ENCODE measurements at places on chromosomes 2 and 18.

DNA sequence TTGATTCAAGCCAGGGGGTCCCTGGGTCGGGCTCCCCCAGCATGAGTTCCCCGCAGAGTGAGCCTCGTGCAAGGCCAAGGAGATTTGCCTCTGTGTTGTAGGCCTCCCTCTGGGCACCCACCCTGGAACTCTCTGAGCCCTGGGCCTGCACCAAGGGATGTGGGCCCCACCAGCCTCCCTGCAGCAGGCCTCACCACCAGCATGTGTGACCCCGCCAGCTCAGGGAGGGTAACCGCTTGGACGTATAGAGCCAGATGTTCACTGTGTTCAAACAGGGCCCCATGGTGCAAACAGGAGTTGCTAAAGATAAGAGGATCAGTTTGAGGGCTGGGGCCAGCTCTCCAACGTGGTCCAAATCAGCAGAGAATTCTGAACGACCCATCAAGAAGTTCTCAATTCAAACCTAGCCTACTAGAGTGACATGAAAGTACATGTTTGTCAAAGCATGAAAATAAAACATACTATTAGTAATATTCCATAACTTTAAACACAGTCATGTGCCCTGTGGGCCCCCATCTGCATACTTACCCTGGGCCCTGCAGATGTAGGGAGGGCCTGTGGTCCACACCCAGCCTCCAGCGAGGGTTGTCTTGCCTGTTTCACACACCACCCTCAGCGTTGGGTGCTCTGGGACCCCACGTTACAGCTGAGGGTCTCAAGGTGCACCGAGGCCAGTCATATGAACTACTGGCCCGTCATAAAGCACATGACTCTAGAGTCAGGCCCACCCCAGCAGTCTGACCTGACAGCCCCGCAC, 5.5 kb upstream of the TUBB6 start:
- no peak for DNase-seq

- no peak for DNase-seq
These were observed 1.5 kb downstream of the IL36B start for GRCh38 chr2:113050921-113051895.

- DNase-seq = peak; percentile 82
These were observed 89.7 kb downstream of the LRP1B start for GRCh38 chr2:142041105-142041504.

DNA sequence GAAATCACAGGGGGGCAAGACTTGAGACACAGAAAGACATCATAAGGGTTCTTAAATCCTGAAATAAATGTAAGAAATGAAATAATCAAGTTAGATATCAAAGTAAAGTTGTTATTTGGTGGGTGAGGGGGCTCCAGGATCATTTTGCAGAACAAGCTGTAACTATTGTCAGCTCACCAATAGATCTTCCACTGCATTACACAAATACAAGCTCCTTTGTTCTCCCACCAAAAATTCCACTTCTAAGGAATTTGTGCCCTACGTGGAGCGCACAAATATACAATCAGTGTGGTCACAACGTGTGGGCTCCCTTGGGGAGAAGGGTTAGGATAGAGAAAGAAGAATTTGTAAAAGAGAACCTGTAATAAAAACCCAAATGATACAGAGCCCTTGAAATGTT, 19.2 kb upstream of the GALNT5 start:
- DNase-seq = peak; percentile 31

GRCh38 chr2:85933753-85934594, 45.2 kb upstream of the ST3GAL5 start:
- DNase-seq = peak; percentile 98

- peak; percentile 47 for DNase-seq
These were observed 29.6 kb upstream of the SLC30A6 start for GRCh38 chr2:32136097-32136496.

DNA sequence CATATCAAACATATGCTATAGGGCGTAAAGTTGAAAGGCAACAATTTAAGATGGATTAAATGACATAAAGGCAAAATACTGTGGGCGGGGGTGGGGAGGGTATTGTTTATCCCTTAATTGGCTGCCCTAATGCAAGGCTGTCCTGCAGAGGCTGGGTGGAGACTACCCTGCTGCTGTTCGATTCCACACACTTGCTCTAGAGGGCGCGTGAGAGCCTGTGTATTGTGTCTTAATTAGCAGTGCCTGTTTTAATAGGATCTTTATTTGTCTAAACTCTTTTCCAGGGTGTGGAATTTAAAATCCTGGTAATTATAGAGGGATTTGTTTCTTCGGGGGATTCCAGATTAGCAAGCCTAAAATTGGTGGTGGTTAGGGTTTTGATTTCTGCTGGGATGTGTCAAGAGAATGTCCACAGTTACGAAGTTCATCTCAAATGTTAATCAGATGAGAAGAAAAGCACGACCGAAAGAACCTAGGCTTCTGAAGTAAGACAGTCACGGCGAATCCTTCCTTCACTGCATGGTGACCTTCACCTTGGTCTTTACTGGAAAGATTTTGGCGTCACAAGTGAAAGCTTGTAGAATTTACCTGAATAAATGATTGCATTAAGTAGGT, 103.5 kb upstream of the MAP3K20 start:
- DNase-seq = no peak

GRCh38 chr18:3498698-3499471, 48.9 kb downstream of the TGIF1 start:
- DNase-seq = peak; percentile 49

- DNase-seq = no peak
These were observed 528 bp upstream of the ATG16L1 start for GRCh38 chr2:233250985-233251305.

GRCh38 chr18:55047546-55047945, 88.3 kb upstream of the CCDC68 start:
- peak; percentile 20 for DNase-seq

- DNase-seq = no peak
These were observed 105.8 kb downstream of the ARHGAP28 start for GRCh38 chr18:6835345-6835744.

DNA sequence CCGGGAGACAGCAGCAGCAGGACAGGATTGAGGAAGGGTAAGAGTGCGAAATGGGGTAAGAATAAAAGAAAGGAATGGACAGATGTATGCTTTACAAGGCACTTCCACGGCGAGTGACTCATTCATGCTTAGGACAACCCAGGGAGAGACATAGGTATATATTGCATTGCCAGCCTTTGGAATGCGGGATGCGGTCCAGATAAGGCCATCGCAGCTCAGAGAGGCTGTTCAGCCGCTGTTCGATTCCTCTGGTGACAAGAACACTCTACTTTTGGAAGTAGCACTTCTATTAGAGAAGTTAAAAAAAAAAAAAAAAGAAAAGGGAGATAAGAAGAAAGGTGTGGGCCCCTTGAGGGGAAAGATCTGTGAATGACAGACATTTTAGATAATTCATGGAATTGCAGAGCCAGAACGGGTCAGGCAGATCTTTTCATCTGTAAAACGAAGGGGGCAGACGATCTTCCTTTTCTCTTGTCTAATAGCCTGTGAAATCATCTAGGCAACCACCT, 819 bp upstream of the NCOA1 start:
- DNase-seq = peak; percentile 23

GRCh38 chr2:128637481-128638155, 318.9 kb upstream of the HS6ST1 start:
- no peak for DNase-seq

- no peak for DNase-seq
These were observed 218.5 kb downstream of the MYT1L start for GRCh38 chr2:2112416-2113105.

DNA sequence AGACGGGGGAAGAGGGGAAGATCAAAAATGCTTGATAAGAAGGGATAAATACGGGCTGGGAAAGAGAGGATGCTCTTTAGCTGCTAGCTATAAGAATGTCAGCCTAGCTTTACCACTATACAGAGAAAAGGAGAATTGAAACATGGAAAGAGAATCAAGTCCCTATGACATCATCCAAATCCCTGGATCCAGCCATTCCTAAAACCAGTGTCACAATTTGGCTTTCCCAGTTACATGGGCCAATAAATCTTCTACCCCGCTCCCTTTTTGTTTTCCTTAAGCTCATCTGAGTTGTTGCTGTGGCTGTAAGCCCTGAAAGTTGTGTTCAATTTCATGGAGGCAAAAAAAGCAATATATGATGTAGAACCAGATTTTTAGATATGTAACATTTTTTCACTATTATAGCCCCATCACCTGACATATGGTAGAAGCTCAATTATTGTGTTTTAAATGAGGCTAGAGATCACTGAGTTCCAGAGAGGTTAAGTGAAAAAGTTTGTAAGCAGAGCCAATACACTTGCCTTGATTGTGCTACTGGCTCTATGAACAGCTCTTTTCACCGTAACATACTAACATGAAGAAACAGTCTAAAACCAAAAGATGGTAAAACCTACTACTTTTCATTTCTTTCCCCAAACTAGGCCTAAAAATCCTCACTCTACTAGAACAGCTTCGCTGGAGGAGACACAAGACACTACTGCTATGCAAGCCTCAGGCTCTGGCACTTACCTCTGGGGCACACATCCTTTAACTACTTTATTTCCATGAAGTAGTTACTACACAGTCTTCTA, 4.3 kb downstream of the HNRNPLL start:
- DNase-seq = no peak

- no peak for DNase-seq
These were observed 398.5 kb upstream of the NRP2 start for GRCh38 chr2:205283736-205284270.

DNA sequence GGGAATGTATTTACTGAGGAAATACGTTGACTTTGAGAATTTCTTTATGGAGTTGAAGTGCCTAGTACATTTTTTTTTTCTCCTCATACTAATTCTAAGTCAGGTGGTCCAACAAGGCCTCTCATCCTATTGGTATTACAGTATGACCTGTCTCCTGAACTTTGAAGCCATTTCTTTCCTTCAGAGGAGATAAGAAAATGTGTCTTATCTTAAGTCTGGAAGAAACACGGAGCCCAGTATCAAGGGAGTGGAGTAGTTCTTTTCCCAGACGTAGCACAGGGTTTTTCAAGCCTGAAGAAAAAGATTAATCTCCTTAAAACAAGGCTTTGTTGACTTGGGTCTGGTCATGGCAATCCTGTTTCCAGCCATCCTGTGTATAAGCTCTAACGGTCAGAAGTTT, 11.6 kb upstream of the CPS1 start:
- DNase-seq = no peak

DNA sequence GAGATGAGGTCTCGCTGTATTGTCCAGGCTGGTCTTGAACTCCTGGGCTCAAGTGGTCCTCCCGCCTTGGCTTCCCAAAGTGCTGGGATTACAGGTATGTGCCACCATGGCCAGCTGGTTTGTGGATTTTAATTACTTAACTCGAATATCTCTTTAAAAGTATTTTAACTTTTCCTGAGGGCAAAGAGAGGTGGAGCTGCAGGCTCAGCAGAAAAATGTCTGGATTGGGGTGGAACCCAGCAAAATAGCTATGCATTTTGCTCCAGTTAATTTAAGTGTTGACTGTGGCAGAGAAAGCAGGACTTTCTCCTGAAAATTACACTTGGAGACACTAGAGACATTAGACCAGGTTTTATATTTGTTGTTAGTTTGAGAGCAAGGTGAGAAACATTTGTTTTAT, 35.5 kb upstream of the TXNDC2 start:
- DNase-seq = no peak

DNA sequence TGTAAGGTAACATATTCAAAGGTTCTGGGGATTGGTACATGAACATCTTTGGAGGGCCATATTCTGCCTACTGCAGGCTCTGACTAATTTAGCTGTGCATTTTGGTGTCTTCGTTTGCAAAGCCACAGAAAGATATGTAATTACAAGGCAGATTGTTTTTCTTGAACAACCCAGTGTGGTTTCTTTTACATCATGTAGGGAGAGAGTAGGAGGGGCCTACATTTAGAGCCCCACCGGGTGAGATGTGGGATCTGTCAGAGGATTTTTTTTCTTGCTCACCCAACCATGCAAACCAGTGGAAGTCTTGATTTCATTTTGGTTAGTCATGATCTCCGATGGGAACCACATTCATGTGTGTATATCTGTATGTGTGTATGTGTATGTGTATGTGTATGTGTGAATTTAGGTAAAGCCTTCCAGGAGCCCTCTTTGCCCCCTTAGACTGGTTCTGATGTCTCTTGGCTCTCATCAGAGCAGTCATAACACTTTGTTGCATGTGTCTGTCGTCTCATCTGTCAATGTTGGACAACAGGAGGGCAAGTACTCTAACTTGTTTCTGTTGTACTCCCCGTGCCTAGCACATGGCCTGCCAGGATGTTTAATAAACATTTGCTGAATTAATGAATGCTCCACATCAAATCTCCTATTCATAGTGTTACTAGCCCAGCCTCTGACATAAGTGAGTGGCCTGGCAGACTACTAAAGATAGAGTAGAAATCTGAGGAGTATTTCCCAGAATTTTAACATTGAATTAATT, 239.9 kb downstream of the MTX2 start:
- peak; percentile 84 for DNase-seq

DNA sequence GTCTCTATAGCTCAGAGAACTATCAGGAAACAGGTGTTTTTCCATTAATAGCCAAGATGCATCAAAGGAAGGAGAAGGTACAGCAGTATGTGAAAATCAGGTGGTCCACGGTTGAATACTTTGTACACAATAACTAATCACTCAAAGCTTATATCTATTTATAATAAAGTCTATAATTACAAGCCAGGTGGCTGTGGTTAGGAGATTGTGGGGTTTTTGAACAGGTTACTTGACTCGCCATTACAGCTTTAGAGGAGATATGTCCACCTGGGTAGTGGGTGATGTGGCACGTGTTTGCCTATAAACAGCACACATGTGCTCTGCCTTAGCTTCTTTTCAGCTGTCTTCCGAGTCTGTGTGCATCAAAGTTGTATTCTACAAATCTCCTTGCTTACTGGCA, 892.2 kb upstream of the ZEB2 start:
- no peak for DNase-seq

- DNase-seq = no peak
These were observed 150.6 kb upstream of the COPS8 start for GRCh38 chr2:236935083-236935482.

DNA sequence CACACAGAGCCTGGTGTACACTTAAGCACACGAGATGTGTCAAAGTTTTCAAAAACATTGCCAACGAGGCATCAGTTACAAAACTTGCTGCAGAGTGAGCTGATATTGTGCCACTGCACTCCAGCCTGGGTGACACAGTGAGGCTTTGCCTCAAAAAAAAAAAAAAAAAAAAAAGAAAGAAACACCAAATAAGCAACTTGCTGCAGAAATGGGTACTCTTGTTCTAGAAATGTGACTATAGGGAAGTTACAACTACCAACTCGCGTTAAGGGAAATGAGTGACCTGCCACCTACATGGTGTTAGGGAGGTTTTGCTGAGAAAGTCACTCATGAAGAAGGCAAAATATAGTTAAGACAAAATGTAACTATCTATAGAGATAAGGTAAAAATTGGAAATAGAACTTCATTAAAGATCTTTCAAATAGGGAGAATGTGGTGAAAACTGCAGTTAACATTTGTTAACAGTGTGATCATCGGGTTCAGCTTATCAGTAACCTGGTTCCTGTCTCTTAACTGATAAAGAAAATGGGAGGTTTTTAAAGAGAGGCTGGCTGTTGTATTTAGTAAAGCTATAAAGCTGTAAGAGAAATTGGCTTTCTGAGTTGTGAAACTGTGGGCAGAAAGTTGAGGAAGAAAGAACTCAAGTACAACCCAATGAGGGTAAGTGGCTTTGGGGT, at the start of gene IL1RL1:
Gene IL1RL1 (plus strand): TSS at position 600 of the 677 bp plus-strand sequence. CDS start 26,702 bp downstream, outside the sequence.
- DNase-seq = no peak

DNA sequence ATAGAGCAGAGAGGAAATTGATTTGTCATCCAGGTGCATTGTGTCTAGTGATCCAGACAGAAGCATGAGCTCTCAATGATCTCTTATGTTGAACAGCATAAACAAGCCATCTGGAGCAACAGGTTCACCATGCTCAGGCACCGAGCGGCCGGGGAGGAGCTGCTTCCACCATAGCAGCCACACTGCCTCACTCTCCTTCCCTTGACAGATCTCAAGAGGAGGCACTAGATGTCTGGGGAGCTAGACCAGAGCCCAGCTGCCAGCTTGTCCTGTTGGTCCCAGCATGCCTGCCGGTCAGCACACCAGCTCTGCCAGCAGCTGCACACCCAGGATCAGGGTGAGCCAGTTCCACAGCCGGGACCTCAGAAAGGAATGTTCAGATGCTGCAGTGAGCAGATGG, 17.5 kb upstream of the LONRF2 start:
- DNase-seq = no peak

Data from astrocyte (in vitro differentiated cells and primary cell).